ENCODE measurements at places on chromosomes 16 and 17.

GRCh38 chr16:54417384-54417783, 130.8 kb upstream of the IRX3 start:
- DNase-seq, result no peak

GRCh38 chr16:5845046-5845445, 747.5 kb upstream of the EEF2KMT start:
- peak; percentile 63 for DNase-seq

GRCh38 chr17:81722184-81723120, 10.4 kb downstream of the SLC25A10 start:
- DNase-seq, result no peak

GRCh38 chr17:43881181-43881580, 26.2 kb downstream of the MPP2 start:
- no peak for DNase-seq

- DNase-seq, result no peak
These were observed 23.1 kb upstream of the TMEM94 start for GRCh38 chr17:75433218-75433783.

Data from fibroblast of lung (primary cell).